Skeletal muscle tissue (tissue), 5 donors: ENCODE measurements at places on chromosomes 6 and 20. TPM values are rescaled to one million over a fixed set of nuclear protein-coding genes. Genes with fewer than 3 reads are reported as not detected.

Gene HSP90AB1
- 474 TPM for total RNA-seq

Gene FAM83B
- total RNA-seq: not detected

Gene ZNF341
- total RNA-seq: 1.0 TPM

Gene RNF182
- under 0.01 TPM for total RNA-seq

Gene RAET1G
- total RNA-seq: not detected

Gene GNRH2
- total RNA-seq: not detected

Gene OR2H2
- total RNA-seq: not detected

Gene HLA-DRA
- 54.3 TPM for total RNA-seq

Gene COL19A1
- 10.4 TPM for total RNA-seq

Gene SOBP
- 20.4 TPM for total RNA-seq

Gene NINL
- total RNA-seq: 5.7 TPM
